ENCODE measurements at places on chromosomes 12 and 14.

DNA sequence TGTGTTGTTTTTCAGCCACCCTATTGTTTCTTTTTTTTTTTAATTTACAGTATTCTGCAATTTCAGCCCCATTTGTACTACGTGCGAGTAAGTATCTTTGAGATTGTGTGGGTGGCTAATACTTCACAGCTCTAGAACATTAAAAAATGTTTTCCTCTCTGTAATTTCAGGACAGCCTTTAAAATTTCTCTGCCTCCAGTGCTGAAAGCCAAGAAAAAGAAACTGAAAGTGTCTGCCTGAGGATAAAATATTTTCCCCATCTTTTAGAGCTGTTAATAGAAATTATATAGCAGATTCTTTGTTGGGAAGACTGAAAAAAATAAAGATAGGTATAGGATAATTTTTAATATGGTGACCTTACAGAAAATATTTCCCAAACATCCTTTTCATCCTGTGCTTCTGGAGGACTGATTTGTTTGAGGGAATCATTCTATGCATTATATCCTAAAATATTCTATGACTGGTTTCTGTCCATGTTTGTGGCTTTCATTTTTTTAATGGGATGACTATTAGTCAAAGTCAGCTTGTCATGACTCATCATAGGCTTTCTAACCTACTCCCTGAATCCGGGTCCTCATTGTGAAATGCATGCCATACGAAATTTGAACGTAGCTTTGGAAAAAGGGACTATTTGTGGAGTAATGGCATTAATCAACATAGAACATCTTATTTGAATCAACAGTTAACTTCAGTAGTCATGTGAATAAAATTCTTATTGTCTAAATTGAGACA, 10.8 kb upstream of the TCTN2 start:
- peak; percentile 71 for DNase-seq

GRCh38 chr12:62409068-62409467, 57.6 kb upstream of the MON2 start:
- no peak for DNase-seq

- no peak for DNase-seq
These were observed 253.2 kb downstream of the NOVA1 start for GRCh38 chr14:26344596-26344995.

DNA sequence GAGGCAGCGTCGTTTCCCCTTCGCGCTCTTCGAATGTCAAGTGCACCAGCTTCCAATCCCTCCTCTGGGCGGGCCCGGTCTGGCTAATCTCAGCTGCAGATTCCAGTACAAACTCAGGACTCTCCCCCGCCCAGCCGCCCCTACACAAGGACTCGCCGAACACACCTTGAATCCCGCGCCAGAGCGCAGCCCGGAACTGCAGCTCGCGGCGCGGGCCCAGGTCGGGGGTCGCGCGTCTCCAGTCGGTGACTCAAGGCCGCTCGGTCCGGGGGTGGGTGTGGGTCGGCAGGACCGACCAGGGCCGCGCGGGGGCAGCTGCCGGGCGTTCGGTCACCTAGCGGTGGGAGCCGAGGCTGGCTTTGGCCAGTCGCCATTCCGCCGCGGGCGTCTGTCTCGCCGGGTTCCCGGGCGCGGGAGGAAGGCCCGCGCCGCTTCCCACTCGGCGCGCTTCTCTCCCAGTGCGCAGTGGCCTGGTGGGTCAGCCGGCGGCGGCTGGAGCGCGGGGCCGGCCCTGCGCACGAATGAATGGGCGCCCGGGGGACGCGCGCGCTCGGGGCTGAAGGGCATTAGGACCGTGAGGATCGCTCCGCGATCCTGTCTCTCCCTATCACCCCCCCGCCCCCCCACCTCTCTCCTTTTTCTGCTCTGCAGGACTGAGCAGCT, at the start of gene GALNT16:
GALNT16 (plus strand) TSS at position 632 of the 663 bp plus-strand sequence. CDS start 133 bp downstream, outside the sequence.
- DNase-seq, result peak; percentile 14

- no peak for DNase-seq
These were observed 39.3 kb upstream of the ZNF641 start for GRCh38 chr12:48390026-48390425.

- DNase-seq, result no peak
These were observed 25.3 kb downstream of the DDHD1 start for GRCh38 chr14:53127832-53128231.

- no peak for DNase-seq
These were observed 33.0 kb downstream of the EMP1 start for GRCh38 chr12:13229504-13229903.

DNA sequence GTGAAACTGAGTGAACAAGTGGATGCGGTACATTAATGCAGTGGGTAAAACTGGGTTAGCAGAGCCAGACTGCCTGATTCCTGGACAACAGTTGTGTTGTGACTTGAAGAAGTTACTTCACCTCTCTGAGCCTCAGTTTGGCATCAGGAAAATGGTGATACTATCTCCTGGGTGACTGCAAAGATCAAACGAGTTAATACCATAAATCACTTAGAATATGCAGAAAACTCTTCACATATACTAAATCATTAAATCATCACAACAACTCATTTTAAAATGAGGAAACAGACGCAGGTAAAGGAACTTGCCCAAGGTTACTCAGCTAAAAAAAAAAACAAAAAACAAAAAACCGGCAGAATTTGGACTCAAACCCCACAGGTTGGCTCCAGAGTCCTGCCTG, 811 bp downstream of the MTERF2 start:
- DNase-seq, result no peak

DNA sequence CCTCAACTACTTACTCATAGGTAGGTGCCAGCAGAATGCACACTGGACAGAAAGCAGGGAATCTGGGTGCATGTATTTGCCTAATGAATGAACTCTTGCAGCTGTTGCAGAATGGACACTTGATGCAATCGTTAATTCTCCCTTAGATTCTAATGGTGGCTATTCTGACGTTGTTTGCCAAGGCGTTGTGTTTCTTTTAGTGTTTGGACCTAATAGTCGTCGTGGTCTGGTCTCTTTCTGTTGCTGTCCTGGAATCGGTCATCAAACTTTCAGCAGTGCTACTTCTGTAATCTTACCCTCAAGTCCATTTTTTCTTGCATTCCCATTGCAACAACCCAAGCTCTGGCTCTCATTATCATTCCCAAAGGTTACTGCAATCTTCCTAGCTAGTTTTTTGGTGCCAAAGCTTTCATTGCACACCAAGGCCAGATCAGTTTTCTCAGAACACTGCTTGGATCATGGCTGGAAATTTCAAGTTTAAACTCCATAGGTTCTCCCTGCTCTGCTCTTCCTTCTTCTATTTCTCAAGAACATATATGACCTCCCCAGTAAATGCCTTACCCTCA, 31.3 kb downstream of the BMP4 start:
- no peak for DNase-seq

GRCh38 chr12:78977304-78977867, 112.8 kb downstream of the SYT1 start:
- DNase-seq, result no peak

DNA sequence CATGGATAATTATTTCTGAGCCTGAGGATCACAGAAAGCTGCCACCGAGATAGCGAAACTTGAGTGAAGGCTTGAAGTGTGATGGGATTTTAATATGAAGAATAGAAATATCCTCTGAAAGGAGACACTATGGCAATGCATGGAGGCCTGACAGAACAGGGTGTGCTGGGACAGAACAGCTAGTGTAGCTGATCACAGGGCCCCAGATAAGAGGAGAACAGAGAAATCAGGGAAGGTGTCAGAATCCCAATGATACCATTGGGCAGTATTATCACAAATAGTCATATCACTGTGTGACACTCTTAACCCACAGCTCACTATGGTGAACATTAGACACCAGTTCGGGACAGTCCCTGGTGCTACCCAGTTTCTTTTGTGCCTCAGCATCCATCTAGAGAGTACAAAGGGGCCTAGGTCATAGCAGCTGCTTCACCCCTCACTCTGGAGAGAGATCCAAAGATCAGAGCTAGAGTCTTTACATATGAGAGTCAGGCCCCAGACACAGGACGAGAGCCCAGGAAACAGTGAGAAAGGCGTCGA, 506 bp upstream of the OR10P1 start:
- no peak for DNase-seq

GRCh38 chr12:54974279-54974678, 10.3 kb downstream of the TESPA1 start:
- DNase-seq, result no peak

- no peak for DNase-seq
These were observed 42.1 kb downstream of the NFKBIA start for GRCh38 chr14:35362450-35362849.

DNA sequence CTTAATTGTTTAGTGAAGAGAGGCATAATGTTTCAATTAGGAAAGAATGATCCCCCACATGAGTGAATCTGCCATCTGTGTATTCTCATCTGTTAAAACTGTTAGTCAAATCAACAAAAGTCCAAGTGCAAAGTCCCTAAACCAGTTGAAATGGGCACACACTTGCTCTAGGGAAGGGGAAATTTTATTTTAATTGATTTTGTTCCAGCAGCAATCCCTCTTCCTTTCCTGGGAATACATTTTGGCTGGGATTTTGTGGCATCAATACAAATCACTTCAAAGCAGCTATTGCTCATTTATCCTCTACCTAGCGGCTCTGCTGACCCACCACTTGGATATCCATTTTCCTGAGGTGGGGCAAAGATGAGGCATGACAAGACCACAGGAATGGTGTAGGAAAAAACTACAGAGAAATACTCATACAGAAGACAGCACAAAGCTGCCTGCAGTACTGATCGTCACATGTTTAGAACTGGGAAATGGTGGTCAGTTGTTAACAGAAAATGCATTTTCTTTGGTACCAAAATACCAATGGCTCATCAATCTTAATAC, 9.8 kb upstream of the SSTR1 start:
- no peak for DNase-seq

- no peak for DNase-seq
These were observed 3.2 kb downstream of the PRPH start for GRCh38 chr12:49298160-49298559.

- DNase-seq, result no peak
These were observed 18.6 kb downstream of the PRORP start for GRCh38 chr14:35140718-35141581.

- no peak for DNase-seq
These were observed 53.5 kb upstream of the RNU6-8 start for GRCh38 chr14:32256576-32256975.

DNA sequence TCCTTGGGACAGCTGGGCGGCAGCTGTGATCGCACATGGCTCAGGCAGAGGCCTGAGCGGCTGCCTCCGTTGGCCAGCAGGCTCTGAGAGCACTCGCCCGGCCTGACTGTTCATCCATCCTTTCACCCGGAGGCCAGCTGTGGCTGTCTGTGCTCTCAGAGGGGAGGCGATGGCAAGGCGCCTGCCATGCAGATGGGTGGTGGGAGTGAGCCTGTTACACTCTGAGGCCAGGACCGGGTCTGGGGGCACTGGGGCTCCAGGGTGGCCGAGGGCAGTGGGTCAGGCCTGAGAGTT, 292.3 kb downstream of the TMEM121 start:
- DNase-seq, result no peak

All from A172 (cell line).